ENCODE measurements at places on chromosomes 13 and 19.

- DNase-seq = no peak
Measured at GRCh38 chr13:32234914-32235313, 80.2 kb downstream of the ZAR1L start.

DNA sequence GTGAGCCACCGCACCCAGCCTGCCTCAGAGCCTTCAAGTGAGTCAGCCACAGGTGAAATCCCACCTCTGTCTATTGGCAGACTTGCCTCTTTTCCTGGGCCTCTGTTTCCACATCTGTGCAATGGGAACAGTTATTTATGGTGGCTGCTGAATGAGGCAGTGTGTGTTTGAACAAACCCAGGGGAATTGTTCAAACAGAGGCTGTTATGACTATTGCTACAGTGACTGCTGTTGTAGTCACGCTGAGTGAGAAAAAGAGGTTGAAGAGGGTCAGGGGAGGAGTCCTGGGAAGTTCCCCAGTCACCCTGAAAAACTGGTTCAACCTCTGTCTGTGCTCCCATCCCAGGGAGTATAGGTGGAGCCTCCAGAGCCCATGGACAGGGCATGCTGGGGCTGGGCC, at the start of gene CEACAM19:
Gene CEACAM19, plus strand, starts transcription at position 83 of the 400 bp plus-strand sequence. CDS start 450 bp downstream, outside the sequence.
- no peak for DNase-seq

GRCh38 chr19:690203-690602, 5.0 kb downstream of the PRSS57 start:
- no peak for DNase-seq

DNA sequence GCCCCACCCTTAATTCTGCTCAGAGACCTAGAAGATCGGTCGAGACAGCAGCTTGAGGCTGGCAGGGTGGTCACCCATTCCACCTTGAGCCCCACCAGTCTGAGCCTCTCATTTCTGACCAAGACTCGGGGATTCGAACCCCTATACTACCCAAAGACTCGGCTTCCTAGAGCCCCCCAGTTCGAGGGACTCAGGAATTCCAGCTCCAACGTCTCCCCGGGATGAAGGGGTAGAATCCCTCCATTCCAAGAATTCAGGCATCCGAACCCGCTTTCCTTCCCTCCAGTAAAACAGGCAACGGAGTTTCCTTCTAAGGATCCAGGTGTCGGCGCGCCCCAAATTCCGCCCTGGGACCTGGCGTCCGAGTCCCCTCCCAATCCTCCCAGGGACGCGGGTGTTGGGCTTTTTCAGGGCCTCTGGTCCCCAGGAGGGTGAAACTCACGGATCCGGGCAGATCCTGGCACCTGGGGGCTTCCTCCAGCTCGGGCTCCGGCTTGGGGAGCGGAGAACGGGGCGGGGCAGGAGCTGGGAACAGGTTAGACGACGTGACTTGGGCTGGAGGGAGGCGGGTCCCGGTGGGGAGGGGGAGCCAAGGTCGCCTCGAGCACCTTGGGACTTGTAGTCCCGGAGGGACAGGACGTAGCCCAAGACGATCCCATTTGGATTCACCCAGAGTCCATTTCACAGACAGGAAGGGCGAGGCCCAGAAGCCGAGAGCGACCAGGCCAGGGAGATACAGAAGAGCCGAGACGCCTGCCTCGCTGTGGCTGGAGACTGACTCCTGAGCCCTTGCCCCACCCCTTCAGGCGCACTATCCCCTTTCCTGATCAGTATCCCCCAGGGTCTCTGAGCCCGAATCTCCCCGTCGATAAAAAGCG, at the start of gene PPP1R13L:
Gene PPP1R13L, minus strand, starts transcription at position 513 of the 878 bp plus-strand sequence. CDS start 6,751 bp downstream, outside the sequence.
- DNase-seq = no peak

GRCh38 chr13:46810440-46810839, 13.5 kb upstream of the ESD start:
- DNase-seq = no peak

- DNase-seq = no peak
Measured at GRCh38 chr13:43009506-43009905, 13.9 kb upstream of the DNAJC15 start.
